ENCODE measurements at places on chromosomes 4 and X.

DNA sequence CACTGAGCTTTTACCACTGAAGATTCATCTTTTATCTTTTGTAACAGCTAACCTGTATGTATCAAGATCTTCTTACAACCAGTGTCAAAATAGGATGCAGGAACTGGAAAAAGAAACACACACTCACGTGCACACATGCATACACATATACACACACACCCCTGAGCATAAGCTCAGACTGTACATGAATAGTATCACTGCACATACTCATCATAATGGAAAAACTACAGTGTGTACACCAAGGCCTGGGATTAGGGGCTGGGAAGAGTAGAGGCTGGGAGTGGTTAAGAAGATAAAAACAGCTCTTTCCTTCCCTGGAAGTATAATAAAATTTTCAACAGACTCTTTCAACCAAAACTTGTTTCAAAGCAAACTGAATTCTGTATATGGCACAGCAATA, 73.4 kb downstream of the RELL1 start:
- no peak for DNase-seq

DNA sequence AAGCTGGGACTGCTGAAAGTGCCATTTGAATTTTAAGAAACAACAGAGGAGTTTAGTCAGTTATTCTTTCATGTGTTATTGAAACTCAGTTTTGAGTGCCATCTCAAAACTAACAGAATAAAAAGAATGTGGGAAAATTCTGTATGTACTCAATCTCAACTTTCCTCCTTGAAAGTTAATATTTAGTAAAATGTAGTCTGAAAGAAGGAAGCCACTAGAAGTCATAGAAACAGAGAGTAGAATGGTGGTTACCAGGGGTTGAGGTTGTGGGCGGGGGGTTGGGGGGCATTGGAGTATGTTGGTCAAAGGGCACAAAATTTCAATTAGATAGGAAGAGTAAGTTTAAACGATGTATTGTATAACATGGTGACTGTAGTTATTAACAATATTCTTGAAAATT, 628.3 kb upstream of the MAGEB2 start:
- no peak for DNase-seq

DNA sequence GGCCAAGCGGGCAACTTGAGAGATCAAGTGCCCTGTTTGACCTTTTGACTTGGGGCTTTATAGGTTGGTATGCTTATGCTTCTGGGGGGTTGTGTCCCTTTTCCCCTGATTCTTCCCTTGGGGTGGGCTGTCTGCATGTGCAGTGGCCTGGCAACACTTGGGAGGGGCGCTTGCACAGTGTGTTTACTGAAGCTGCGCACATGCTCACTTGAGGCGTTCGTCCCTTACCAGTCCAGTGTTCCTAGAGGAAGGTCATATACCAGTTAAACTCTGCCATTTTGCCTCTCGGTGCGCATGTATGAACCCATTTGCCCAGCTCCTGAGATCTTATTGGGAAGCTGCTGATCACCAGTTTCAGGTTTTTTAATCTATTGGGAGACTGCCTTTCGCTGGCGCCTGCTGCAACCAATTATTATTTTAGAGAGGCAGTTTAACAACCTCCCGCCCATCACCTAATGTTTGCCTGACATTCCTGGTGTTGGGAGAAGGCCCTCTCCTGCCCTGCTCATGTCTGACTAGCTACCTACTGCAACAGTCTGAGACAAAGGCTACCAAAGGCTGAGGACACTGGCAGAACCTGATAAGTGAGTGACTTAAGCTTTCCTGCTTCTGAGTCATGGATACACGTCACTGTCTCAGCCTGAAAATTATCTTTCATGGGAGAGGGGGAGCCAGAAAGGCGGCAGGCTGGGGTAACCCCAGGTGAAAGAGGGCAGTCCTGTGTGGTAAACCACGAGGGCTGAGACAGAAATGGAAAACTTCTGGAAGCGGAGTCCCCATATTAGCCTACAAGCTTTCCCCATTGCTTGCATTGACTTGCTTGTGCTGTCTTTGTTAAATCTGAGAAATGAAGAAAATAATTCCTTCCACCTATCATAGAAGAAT, 97.6 kb downstream of the CPE start:
- DNase-seq: no peak

GRCh38 chrX:40096395-40097091, 1.2 kb downstream of the BCOR start:
- peak; percentile 52 for DNase-seq

- no peak for DNase-seq
Observed at GRCh38 chr4:69773484-69773883, 13.1 kb upstream of the SULT1B1 start.

DNA sequence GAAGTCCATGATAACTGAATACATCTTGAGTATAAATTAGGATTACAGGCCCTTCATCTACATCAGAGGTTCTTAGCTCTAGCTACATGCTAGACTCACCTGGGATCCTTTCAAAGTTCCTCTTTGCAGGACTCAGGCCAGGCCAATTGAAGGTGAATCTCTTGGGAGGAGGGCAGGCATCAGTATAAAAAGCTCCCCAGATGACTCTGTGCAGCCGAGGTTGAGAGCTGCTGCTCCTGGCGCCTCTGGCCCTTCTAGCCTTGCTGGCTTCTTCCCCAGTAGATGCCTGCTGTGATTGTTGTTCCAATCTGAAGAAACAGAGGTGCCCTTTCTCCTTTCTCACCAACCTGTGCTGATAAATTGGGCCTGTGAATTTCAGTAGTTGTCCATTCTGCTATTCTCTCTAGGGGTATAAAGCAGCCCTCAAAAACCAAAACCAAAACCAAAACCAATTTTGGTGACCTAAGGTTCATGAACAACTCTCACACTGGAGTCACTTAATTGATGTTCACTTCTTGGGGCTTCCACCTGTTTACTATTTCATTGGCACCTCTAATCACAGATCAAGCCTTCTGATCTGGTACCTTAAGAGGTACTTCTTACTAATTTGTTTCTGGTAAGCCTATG, 78.7 kb downstream of the SUPT20HL2 start:
- no peak for DNase-seq

- DNase-seq: no peak
Observed at GRCh38 chrX:150088042-150088441, 149.8 kb upstream of the EOLA2 start.
